ENCODE measurements at places on chromosomes 1 and 21.

DNA sequence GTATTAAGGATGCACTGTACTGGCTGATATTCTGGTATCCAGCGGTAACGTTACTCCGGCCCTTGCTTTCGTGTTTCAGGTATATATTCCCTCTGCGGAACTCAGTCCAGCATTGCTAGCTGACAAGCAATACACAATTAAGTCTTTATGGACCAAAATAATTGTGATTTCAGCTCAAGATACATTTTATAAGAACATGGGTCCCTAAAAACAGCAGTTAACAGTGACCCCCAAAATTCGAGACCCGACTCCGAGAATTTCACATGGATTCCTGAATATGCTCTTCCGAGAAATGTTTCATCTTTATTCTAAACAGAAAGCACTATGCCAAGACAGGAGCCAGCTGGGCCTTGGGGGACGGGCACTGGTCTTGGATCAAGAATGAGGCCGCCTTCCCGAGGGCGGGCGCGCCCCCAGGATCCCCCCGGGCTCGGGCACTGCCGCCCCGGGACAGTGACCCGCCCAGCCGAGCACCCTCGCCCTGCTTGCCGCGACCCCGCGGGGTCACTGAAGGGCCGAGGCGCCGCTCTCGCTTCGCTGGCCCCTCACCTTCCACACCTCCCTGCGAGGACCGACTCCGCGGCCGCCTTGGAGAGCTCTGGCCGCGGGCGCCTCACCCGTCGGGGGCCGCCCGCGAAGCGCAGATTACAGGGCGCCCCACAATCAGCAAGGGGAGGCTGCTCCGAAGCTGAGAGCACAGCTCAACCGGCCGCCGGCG, 610 bp downstream of the SCYL3 start:
- no peak for DNase-seq

GRCh38 chr1:248828845-248829244, 3.1 kb upstream of the SH3BP5L start:
- no peak for DNase-seq

GRCh38 chr1:43979528-43980254, 681 bp downstream of the B4GALT2 start:
- DNase-seq, result peak; percentile 66

GRCh38 chr1:30172299-30172694, 551.1 kb downstream of the MATN1 start:
- no peak for DNase-seq

DNA sequence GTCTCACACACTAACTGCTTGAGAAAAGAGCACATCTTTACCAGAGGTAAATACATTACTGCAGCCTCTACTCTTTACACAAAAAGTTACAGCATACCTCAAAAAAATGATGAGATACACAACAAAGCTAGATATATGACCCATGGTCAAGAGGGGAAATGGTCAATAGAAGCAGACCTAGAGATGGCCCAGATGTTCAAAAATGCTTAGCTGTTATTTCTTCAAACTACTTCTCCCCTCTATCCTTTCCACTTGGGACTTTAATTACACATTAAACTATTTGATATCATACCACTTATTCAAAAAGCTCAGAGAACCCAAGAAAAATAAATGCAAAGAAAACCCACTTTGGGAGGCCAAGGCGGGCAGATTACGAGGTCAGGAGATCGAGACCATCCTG, 12.8 kb downstream of the BRWD1 start:
- no peak for DNase-seq

- DNase-seq, result peak; percentile 46
These were observed 76.3 kb downstream of the NPHP4 start for GRCh38 chr1:5915587-5916571.

GRCh38 chr1:159090286-159091179, 14.0 kb upstream of the AIM2 start:
- DNase-seq, result no peak

- DNase-seq, result no peak
These were observed 95.6 kb upstream of the TSPAN2 start for GRCh38 chr1:115184951-115185331.

- DNase-seq, result no peak
These were observed 88.6 kb upstream of the SPATA6 start for GRCh38 chr1:48560577-48560976.

DNA sequence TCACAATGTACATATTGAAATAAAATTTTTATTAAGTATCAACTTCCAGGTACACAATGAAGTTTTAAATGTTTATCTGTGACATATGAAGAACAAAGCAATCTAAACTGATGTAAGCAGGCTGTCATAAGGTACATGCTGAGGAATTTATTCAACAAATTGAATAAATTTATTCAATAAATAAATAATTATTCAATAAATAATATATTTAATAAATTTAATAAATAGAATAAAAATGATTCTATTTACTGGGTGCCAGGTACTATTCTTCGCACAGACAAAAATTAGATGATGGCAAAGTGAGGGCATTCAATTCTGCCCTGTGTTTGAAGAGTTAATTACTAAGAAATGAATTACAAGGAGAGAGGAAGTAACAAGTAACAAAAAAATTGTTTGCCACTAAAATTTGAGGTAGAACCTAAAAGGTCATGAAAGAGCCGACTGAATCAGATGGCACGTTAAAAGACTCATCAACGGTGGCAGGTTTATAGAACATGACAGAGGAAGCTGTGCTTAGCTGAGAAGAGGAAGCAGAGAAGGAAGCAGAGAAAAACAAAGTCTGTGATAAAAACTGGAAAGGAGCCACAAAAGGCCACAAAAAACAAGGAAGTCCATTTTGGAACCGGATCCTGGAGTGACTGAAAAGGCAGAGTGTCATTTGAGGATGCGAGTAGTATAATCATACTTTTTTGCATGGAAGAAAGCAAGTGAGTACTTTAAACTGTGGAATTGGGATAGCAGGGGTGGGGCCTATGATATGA, 2.2 kb upstream of the USP24 start:
- no peak for DNase-seq
